NCI-H345 (cell line): ENCODE measurements at places on chromosomes 2 and 18.

GRCh38 chr18:8261651-8262091 lies 347.6 kb upstream of the RAB12 start:
- no peak for DNase-seq

DNA sequence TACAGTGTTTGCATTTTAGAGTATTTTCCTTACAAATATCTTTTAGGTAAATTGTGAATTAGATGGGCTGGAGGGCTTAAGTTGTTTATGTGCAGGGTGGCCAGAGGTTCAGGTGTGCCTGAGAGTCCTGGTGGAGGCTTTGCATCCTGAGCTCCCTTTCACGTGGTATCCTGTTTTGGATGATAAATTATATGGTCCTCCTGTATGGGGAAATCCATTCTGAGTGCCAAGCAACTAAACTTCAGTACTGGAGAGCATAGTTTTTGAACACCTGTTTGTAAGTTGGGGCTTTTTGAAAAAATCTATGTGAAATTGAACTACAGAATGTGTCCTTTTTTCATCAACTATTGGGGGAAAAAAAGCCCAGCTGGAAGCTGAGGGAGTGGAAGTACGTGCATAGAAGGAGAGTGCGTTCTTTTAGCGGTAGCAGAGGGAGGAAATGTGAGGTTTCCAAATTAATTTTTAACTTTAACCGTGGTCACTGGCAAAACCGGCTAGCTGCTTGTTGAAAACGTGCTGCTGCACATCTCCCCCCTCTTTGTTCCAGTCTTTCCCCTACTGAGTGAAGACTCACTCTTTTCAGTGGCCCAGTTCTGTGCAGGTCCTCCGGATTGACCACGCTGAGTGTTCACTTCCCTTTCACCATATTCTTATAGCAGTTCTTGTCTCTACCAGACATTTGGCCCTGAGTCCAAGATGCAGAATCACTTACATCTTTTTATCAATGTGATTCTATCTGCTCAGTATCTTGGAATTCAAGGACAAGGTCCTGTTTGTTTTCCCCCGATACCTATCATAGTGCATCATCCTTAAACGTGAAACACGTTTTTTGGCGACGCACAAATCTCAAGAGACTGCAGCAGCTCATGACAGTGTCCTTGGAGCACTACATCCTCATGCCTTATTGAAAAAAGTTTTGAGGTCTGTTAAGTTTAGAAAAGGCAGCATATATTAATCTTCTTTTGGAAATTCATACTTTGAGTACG lies 15.3 kb downstream of the CNOT11 start:
- no peak for DNase-seq

DNA sequence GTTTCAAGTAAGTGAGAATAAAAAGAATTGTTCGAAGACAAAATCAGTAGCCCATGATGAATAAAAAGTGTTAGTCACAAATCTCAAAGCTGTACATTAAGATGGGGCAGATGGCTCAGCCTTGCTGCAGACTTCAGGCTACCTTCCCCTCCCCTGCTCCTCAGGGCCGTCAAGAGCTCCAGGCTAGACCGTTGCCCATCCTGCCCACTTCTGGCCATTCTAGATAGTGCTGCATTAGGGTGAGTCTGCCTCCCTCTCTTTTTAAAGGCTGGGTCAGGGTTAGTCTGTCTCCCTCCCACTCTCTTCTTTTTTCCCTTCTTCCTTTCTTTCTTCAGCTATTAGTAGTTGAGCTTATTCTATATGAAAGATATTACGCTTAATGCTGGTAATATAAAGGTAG lies 86.0 kb downstream of the MAPRE2 start:
- no peak for DNase-seq

DNA sequence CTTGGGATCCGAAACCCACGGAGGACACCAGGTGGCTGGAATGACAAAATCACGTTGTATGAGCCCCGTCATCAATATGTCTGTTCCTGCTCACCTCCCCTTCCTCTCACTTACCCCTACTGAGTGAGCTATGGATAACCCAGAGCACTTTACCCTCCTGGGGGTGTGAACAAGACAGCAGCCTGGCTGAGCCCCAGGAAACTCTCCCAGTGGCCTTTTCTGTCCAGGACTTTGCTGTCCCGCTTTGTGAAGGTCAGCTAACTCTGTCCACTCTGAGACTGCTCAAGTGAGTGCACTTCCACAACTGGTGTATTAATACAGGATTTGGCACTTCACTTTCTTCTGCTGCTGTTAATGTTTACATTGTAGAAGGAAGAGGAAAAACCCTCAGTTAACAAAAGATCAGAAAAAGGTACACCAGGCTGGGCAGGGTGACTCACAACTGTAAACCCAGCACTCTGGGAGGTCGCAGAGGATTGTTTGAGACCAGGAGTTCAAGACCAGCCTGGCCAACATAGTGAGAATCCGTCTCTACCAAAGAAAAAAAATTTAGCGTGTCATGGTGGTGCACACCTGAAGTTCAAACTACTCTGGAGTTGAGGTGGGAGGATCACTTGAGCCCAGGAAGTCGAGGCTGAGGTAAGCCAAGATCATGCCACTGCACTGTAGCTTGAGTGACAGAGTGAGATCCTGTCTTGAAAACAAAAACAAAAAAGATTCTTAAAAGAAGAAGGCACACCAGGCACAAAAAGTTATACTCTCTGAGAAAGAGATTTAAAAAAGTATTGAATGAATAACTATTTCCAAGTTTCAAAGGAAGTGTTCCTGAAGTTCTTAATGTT lies 90.3 kb downstream of the CLHC1 start:
- no peak for DNase-seq

DNA sequence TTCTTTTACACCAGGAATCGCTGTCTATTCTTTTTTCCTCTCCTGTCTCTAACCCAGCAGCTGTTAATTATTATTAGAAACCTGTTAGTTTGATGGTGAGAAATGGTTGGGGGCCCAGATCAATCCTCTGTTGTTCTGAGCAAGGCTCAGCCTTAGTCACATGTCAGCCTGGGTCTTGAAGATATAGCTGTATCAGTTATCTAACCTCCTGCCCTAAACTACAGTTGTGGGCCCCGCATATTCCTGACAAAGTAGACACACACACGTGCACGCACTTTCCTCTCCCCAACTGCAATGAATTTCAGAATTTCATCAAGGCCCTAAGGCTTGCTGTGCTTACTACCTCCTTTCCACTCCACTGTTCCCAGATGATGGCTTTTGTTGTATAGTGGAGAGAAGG lies 54.6 kb downstream of the OLA1 start:
- DNase-seq: no peak

DNA sequence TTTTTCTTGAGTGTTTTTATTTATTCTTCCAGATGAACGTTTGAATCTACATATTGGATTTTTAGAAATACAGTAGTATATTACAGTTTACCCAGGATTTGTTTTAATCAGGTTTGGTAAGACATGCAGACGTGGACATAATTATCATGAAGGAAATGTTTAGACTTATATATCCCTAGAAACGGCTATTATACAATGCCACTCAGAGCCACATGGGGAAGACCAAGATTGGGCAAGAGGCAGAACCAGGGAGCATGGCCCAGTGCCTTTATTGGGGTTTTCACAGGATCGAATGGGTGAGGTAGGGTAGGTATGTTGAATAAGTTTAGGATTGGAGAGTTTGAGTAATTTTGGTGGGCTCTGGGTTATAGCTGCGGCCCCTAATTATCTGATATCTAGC lies 212.2 kb downstream of the CAMKMT start:
- no peak for DNase-seq

GRCh38 chr2:140747090-140747489 lies 1383.7 kb downstream of the LRP1B start:
- no peak for DNase-seq

DNA sequence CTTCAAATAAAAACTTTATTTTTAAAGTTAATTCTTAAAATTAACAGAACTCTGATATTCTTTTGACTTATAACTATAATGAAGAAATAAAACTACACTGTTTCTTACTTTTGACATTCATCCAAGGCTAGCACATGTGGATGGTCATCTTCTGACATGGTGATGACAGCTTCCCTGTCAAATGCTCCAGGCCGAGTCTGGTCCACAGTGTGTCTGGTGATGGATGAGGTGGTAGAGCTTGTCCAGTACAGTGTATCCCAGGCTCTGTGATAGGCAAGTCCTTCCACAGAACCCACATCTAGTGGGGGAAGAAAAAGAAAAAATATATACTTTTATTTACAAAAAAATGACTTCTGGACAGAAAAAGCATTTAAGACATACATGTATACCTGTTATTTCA lies 1529.5 kb downstream of the LRP1B start:
- no peak for DNase-seq

- DNase-seq: no peak
These were observed 139.2 kb downstream of the CCDC102B start for GRCh38 chr18:68937029-68937599.

DNA sequence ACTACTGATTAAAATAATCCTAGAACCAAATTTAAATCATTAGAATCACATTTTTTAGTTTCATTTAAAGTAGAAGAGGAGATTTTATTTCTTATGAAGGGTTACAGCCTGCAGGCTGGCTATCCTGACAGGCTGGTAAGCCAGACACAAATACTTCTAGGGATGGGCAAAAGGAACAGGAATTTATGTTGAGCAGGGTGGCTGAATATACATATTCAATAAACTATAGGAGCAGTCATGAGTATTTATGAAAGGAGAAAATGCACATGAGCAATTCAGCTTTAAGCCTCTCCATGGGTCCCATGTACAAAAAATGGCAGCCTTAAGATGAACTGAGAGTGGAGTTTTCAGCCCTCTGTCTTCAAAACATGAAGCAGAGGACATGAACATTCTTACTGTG lies 182.4 kb downstream of the CTNNA2 start:
- no peak for DNase-seq

GRCh38 chr2:137644731-137645130 lies 319.5 kb upstream of the HNMT start:
- no peak for DNase-seq

DNA sequence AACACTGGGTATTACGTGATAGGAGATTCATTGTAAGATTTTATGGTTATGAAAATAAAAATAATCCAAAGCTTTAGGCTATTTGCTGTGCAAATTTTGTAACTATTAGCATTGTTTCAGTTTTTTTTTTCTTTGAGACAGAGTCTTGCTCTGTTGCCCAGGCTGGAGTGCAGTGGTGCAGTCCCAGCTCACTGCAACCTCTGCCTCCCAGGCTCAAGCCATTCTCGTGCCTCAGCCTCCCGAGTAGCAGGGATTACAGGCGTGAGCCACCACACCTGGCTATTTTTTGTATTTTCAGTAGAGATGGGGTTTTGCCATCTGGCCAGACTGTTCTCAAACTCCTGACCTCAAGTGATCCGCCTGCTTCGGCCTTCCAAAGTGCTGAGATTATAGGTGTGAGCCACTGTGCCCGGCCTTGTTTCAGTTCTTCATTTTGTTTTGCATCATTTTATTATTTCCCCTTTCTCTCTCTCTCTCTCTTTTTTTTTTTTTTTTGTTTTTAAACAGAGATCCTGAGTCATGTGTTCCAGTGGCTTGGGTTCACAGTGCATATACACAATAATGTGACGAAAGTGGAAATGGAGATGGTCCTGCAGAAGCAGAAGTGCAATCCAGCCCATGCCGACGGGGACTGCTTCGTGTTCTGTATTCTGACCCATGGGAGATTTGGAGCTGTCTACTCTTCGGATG lies 25.8 kb downstream of the CASP10 start:
- DNase-seq: no peak

DNA sequence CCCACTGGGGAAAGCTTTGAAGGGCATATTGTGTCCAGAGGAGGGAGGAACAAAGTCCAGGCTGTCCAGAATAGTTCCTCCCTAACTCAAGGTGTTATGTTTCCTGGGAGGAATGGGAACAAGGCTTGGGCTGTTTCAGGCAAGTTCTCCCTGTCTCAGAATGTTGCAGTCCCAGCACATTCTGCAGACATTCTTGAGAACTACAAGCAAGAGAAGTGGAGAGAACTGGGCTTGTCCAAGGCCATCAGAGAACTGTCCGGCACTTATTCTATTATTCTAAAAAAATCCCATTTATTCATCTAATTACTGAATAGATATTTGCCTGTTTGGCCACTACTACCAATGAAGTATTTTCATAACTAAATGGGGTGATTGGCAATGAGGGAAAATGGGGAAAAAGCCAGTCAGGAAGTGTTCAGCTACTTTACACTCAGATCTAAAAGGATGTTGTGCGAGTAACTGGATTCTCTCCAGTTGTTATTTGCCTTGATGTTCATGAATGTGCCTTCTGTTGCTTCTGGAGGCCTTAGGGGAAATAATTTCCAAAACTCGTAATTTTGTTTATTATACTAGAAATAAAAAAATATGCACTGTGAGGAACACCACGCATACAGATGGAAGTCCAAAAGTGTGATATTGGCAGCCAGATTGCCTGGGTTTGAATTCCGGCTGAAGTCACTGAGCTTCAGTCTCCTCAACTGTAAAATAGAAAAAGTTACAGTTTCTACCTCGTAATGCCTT lies 300.1 kb upstream of the RND3 start:
- DNase-seq: no peak

DNA sequence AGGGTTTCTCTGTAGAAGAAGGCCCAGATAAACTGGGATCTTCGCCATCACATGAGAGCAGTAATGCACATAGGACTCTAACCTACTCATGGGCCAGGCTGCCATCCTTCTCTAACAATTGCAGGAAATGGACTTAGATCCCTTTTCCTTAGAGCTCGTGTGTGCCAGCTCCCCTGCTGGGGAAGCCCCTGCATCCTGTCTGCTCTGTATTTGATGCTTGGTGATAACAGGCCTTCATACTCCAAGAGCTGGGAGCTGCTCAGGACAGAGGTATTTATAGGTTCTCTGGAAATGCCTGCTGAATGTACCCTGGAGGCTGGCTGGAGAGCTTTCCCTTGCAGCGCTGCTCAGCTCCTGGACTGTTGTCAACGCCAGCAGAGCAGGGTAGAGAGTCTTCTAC lies 249.6 kb downstream of the MTX2 start:
- no peak for DNase-seq

- peak; percentile 87 for DNase-seq
These were observed 37.3 kb downstream of the PRKRA start for GRCh38 chr2:178413472-178414265.

GRCh38 chr2:219748671-219749570 lies 121.5 kb downstream of the SLC4A3 start:
- no peak for DNase-seq

GRCh38 chr2:206296128-206296527 lies 21.7 kb downstream of the ZDBF2 start:
- no peak for DNase-seq

DNA sequence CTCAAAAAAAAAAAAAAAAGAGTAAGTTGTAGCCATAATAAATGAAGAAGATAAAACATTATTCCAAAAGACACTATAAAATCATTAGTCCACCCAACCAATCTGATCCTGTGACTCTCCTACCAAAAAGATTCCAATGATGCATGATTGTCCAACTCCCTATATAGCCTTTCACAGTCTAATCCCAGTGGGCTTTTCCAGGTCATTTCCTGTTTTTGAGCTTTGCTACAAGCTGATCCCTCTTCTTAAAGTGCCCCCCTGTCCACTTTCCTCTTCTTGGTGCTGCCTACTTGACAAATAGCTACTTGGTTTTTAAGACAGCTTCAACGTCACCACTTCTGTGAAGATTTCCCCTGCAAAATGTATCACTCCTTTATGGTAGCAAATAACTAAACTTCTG lies 88.4 kb downstream of the SEMA4F start:
- no peak for DNase-seq

- DNase-seq: no peak
These were observed 44.9 kb downstream of the CYP27C1 start for GRCh38 chr2:127175041-127175721.

GRCh38 chr2:20664431-20665242 lies 2.3 kb upstream of the GDF7 start:
- no peak for DNase-seq
